ENCODE measurements at places on chromosomes 16 and 17.

DNA sequence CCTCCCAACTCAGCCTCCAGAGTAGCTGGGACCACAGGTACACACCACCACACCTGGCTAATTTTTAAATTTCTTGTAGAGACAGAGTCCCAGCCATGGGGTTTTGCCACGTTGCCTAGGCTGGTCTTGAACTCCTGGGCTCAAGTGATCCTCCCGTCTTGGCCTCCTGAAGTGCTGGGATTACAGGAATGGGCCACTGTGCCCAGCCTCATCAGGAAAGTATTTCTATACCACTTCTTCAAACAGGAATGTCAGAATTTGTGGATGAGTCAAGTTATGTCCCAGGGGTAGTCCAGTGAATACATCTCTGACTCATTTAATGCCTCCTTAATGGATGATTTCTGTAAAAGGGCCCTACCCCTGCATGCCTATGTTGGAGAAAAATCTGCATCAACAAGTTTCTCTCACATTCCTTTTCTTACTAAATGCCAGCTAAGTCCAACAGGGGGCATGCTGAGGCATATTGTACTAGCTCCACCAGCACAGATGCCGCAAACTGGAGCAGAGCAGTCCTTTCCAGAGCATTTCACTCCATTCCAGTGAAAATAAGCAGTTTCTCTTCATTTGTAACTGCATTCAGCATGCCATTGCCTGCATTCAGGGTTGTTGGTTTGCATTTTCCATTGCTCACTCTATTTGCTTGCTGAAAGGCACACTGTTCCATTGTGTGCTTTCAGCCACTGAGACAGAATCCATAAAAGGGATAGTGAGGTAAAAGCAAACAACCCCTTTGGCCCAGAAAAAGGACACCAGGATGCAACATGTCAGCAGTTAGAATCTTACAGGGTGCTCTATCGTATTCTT lies 5.3 kb upstream of the CAVIN1 start:
- peak; percentile 35 for DNase-seq

GRCh38 chr17:20173091-20173490 lies 163.9 kb downstream of the SPECC1 start:
- DNase-seq: no peak

DNA sequence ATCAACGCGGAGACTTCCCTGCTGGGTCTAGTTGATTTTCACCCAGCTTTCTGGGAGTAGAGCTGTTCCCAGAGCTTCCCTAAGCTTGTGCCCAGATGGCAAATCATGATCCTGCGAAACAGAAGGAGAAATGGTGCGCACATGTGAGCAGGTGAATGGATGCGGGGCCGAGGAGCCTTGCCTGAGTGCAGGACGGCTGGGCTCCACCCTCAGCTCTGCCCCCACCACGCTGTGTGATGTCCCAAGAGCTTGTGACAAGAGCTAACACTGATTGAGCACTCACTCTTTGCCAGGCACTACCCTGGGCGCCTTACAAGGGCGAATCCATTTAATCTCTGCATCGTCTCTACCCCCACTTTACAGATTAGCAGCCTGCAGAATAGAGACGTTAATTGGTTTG lies 162.7 kb upstream of the RPL38 start:
- no peak for DNase-seq

GRCh38 chr17:28744104-28744971 lies 527 bp downstream of the TRAF4 start:
- peak; percentile 87 for DNase-seq

DNA sequence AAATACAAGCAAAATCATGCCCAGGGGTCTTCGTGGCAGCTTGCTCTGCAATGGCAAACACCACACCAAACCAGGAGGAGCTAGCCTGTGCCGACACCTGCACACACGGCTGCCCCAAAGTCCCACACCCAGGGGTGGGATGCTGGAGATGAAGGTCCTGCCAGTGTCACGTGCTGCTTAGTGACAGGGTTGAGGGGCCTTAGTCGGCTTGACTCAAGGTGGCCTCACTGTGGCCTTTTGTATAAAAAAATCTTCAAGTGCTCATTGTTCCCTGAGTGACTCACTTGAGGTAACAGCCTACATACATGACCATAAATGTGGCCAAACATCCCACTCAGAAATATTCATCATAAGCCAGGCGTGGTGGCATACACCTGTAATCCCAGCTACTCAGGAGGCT lies 7.3 kb downstream of the TRIM65 start:
- DNase-seq: no peak

DNA sequence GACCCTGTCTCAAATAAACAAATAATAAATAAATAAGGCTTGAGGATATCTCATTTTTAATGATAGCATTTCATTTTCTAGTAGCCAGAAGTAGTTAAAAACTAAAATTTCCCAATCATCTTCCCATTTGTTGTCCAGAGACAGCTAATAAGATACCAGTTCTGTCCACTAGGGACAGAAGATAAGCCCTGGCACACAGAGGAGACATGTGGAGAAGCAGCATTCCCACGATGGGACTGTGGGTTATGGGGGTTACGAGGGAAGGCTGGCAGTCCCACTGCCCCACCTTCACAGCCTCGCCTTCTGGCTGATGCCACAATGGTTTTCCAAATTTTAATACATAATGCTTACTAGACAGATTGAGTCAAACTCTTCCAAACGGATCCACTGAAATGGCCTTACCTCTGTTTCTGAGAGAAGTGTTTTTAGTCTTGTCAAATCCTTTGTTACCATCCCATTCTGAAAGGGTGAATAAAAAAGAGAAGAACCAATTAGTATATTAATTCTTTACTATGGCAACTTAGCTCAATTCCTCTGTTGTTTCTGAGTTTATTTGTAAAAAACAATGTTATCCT lies 44.2 kb downstream of the HELZ start:
- no peak for DNase-seq

GRCh38 chr17:59547131-59547915 lies 18.1 kb upstream of the DHX40 start:
- DNase-seq: no peak

GRCh38 chr17:68452724-68453290 lies 4.5 kb downstream of the WIPI1 start:
- no peak for DNase-seq

DNA sequence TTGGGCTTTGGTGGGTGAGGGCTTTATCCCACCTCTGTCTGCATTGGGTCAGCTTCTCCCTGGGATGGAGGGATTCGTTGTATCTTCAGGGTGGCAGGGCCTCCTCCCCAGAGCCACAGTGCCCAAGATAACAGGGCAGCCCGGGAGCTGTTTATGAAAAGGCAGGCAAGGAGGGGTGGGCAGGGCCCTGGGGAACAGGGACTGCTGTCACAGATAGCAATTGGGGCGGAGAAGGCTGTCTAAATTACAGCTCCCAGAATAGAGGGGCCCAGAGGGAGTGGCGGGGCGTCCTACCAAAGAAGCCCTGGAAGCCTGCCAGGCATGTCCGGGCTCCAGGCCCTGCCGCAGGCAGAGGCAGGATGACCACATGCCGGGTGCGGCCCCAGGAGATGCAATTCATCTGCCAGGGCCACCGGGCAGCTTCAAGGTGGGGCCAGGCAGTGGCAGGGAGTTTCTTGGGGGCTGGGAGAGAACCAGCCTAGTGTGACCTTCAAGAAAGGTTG lies 18.8 kb upstream of the PHOSPHO1 start:
- no peak for DNase-seq

- DNase-seq: no peak
Observed at GRCh38 chr16:28496844-28497243, 2.4 kb downstream of the APOBR start.

DNA sequence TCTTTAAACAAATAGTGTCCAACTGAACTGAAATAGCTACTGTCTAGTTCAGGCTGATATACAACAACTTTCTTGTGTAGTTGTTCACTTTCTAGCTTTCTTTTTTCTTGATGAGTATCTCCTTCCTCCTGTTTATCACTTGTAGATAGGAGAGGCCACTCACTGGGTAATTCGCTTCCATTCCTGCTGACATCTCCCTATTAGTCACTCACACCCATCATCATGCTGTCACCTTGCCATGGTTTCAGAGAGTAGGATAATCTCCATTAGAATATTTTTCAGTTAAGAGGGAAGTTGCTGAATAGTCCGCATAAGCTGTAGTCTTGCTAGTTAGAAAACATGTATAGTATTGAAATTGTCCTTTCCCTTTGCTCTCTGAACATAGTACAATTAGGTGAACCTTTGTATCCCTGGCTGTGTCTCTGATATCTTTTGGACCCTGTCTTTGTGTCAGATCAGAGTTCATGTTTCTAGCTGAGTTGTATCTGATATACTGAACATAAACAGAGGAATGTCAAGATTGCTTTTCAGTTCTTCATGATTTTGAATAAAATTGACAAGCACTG lies 64.4 kb upstream of the RASL10B start:
- DNase-seq: no peak

- peak; percentile 60 for DNase-seq
Observed at GRCh38 chr16:10039220-10040096, 142.8 kb downstream of the GRIN2A start.

GRCh38 chr16:70454222-70455034 lies at the start of gene FCSK:
Gene FCSK (plus strand): TSS chr16:70454595. CDS start chr16:70463191, 8,596 bp downstream.
- peak; percentile 81 for DNase-seq

GRCh38 chr16:2471653-2472487 lies 773 bp downstream of the NTN3 start:
- DNase-seq: no peak

GRCh38 chr16:75248536-75249380 lies 2.7 kb downstream of the BCAR1 start:
- DNase-seq: peak; percentile 31

DNA sequence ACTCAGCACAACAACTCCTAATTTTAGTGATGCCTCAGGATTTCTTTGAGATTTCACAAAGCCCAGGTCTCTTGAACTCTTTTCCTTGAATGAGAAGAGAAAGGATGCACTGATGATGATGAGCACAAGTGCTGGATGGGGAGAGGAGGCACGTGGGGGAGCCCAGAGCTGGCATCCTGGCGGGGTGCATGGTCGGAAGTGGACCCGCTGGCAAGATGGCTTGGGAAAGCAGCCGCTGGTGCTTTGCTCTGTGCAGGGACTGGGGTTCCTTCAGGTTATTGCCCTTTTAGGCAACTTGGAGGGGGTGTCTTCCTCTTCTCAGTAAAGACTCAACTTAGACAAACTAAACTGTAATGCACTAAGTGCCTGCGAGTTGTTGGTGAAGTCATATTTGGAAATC lies 22.3 kb downstream of the CALB2 start:
- DNase-seq: no peak

GRCh38 chr17:75526555-75527270 lies 1.2 kb downstream of the LLGL2 start:
- no peak for DNase-seq

GRCh38 chr16:7369204-7369603 lies 36.6 kb downstream of the RBFOX1 start:
- no peak for DNase-seq

DNA sequence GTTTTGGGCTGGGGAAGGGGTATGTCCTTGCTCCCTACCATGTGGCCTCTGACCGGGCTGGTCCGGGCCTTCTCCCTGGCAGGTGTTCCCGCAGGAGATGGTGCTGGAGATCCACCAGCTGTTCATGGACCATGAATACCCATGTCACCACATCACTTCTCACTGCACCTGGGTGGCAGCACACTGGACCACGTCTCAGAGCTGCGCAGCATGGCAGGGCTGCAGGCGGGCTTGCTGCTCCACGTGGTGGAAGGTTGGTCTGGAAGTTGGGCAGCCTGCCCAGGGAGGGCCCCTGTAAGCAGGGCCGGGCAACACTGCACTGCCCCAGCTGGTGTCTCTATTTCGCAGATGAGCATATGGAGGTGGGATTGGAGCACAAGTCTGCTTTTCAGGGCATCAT lies 169.5 kb upstream of the ZNF267 start:
- DNase-seq: no peak

DNA sequence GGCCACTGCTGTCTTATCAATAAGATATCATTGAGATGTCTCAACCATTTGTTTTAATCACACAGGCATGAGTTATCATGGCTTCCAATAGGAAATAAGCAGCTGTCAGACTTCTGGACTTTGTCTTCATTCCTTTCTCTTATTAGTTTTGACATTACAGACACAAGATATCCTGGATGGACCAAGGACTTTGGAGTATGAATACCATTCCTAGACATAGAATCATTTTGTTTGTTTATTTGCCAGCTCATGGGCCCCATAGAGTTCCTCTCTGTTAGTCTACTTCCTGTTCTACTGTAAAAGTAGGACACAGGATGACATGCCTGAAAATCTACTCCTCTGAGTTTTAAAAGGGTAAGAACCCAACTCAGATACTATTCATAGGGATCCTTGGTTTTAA lies 77.7 kb upstream of the KCNJ16 start:
- no peak for DNase-seq

DNA sequence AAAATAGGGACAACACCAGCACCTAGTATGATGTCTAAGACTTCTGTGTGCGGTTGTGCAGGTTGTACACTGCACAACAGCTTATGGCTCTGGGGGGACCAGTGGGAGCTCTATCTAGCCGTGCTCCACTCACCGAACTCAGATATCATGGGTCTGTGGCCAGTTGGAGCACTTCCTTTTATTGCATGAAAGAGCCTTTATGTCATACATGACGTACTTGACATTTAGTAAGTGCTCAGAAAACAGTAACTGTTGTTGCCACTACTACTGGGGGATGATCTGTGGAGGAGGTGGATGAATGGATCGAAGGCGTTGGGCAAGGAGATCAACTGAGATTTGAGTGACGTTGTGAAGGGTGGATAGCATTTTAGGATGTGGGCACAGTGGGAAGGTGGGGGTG lies 368.8 kb downstream of the SNX29 start:
- no peak for DNase-seq

GRCh38 chr16:77788181-77789084 lies at the start of gene VAT1L:
Gene VAT1L (plus strand): TSS chr16:77788564. CDS start chr16:77788683, 119 bp downstream.
- peak; percentile 76 for DNase-seq

DNA sequence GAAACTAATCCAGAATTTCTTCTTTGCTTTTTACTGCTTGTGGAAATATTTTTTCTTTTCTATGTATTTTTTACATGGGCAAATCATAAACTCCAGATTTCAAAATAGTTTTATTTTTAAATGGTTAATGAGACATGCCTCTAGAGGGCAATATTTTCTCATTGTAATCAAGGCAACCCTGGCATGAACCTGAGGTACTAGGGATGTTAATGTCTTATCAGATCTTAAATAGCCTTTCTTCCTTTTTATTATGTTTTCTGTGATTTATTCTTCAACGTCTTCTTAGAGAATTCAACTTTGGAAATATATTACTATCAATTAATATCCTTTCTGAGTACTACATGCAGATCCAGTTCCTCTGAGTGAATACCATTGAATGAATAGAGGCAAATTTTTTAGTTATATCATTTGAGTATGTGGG lies 324.7 kb downstream of the BCAS3 start:
- DNase-seq: no peak

DNA sequence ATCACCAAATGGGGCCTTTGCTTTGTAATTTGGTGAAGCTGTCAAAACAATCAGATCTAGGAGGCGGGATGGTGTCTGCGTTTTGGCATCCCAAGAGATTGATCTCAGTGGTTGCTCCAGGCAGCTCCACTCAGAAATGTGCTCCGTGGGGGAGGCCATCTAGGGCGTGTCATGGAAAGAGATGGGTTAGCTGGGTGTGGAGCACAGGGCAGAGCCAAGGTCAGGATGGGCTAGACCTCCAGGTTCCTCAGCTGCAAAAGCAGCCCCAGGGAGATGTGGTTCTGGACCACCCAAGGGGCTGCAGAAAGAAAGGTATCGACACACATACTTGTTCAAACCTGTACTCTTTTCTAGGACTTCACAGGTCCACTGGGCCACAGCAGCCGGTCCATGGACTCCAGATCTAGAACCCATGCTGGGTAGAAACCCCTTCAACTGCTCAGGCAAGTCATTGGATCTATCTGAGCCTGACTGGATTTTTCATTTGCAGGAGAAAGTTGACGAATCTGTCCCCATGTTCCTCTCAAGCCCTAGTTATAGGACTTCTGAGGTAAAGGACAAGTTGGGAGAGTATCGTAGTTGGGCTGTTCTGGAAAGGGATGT lies 270.2 kb upstream of the RPL38 start:
- no peak for DNase-seq

GRCh38 chr17:5002121-5002788 lies 4.5 kb downstream of the KIF1C start:
- DNase-seq: no peak
